ENCODE measurements at places on chromosomes 12 and 14.

DNA sequence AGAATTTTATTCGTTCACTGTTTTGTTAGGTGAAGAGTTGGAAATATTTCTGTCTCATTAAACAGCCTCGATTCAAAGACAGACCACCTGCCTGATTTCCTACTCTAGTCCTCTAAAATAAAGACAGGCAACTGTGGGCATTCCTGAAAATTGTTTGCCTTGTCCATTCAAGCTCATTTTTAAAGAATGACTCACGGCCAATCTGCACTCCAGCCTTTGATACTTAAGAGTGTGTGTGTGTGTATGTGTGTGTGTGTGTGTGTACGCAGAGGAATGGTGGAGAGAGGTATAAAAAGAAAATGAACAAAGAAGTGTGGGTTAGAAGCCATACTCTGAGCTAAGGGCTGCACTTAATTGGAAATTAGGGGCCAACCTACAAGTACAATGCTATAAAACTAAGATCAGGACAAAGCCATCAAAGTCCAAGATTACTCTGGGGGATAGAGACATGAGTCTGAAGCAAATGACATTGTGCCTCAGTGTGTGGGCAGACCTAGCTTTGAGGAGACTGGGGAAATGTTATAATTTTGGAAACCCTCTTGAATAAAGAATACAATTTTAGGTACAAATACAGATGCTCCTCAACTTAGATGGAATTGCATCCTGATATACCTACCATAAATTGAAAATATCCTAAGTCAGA is 45.6 kb upstream of the SOCS2 start:
- no peak for DNase-seq

GRCh38 chr14:64707661-64708060 is 3.4 kb downstream of the PLEKHG3 start:
- DNase-seq = no peak

GRCh38 chr14:104541905-104542465 is 37.6 kb upstream of the C14orf180 start:
- DNase-seq = no peak

DNA sequence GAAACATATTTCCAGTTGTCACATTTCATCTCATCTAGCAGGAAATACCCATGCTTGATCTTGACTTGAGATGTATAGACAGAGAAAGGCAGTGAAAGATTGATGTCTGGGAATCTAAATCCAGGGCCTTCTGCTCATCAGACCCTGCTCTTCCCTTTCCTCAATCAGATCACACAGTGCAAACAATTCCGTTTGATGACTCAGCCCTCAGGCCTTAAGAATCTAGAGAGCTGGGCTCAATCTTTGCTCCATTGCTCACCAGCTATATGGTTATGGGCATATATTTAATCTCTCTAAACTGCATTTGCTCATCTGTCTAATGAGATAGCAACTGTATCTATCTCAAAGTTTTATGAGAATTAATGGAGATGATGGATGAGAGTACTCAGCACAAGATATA is 201.8 kb upstream of the CCDC196 start:
- DNase-seq = no peak

DNA sequence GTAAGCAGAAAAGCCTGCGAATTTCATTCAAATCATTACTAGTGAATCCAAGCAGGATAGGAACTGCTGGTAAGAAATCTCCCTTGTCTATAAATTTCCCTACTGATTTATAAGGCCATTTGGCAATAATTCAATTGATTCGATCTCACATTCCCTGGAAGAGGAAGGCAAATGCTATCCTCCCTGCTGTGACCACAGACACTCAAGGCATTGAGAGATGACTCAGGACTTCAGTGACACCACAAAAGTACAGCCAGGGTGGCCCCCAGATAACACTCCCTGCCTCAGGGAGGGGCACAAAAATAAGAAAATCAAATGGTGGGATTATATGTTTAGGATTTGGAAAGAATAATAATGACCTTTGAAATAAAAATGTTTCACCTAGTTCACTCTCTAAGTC is 162.7 kb downstream of the GRIP1 start:
- DNase-seq = no peak

DNA sequence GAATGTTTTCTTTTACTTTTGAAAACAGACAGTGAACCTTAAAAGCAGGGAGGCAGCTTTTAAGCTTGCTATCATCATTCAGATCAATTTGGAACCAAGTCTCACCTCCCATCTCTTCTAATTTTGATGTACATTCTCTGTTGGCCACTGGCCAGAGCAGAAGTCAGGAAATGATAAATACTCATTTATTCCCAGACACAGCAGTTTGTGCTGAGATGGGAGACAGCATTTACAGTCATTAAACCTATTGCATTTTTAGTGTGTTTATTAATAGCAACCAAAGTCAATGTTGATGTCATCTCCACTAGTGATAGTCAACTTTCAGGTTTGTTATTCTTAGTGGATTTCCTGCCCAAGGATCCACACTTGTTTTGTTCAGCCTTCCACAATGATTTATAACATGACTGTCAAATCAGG is 320.0 kb upstream of the ATP2B1 start:
- DNase-seq = no peak

- no peak for DNase-seq
Observed at GRCh38 chr12:639566-639965, 23.7 kb downstream of the NINJ2 start.

DNA sequence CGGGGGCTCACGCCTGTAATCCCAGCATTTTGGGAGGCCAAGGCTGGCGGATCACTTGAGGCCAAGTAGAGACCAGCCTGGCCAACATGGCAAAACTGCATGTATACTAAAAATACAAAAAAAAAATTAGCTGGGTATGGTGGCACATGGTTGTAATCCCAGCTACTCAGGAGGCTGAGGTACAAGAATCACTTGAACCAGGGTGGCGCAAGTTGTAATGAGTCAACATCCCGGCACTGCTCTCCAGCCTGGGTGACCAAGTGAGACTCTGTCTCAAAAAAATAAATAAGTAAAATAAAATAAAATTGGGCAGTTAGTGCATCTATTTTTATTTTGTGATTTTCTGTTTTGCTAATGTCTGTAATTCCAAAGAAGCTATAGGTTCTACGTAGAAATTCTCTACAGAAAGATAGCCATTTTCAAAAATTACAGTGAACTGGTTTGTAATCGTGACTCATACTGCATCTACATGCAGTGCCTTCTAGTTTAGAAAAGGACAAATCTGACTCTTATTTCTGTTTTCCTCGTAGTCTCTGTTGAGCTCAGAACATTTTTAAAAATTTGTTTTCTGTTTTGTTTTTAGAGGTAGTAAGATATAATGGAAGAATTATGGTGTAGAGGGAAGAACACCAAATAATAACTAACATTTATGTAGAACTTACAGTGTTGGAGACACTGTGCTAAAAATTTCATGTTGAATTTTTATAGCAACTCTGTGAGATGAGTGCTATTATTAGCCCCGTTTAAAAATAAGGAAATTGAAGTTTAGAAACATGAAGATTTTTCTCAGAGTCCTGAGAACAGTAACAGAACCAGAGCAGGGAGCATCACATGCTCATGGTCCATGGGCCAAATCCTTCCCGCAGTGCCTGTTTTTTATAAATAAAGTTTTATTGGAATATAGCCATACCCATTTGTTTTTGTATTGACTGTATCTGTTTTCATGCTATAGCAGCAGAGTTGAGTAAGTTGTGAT is 201.2 kb downstream of the SYNE2 start:
- no peak for DNase-seq

- DNase-seq = no peak
Observed at GRCh38 chr14:38469156-38469555, 213.3 kb upstream of the CLEC14A start.

- no peak for DNase-seq
Observed at GRCh38 chr14:61280092-61280525, 1.0 kb downstream of the TMEM30B start.

DNA sequence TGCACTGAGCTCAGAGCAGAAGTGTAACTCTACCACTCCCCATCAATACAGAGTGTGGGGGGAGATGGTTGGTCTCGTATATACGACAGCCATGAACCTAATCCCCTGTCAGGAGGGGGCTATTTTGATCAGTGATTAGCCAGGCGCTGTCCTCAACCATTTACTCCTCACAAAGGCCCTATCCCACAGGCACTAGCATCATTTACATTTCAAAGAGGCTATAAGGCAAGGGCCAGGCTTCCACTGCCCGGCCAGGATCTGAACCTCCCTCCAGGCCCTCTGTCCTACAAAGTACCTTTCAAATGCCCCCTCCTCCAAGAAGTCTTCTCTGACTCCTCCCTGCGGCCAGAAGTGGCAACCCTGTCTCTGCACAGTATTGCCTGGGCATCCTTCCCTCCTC is 74.7 kb downstream of the ITPK1 start:
- DNase-seq = no peak

- DNase-seq = no peak
Observed at GRCh38 chr12:124021007-124021406, 48.0 kb downstream of the ZNF664 start.

DNA sequence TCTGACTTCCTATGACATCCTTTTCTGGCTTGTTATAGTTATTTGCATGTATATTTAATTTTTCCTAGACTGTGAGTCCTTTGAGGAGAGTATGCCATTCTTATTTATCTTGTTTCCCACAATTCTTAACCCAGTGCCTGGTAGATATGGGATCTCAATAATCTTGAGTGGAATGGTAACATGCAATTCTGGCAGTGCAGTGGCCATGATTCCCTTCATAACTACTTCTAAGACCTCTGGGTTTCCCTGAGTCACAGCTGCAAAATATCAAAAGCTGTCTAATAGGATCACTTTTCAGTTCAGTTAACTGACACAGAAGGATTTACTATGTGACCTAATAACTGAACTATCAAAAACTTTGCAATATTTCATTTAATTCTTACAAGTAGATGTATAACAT is 135.0 kb downstream of the ADAMTS20 start:
- no peak for DNase-seq

DNA sequence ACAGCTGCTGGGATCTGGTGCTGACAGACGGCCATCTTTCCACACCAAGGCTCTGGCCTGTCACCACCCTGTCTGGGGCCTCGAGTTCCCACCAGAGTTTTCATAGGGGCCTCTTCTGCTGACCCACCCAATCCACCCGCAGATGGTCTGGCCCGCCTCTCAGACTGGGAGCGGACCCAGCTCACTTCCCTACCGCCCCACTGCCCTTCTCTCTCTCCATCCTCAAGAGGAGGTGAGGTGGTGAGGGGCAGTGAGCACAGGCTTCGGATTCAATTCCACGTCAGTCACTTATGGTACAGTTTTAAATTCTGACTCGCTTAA is 12.3 kb upstream of the RPS6KL1 start:
- DNase-seq = no peak

DNA sequence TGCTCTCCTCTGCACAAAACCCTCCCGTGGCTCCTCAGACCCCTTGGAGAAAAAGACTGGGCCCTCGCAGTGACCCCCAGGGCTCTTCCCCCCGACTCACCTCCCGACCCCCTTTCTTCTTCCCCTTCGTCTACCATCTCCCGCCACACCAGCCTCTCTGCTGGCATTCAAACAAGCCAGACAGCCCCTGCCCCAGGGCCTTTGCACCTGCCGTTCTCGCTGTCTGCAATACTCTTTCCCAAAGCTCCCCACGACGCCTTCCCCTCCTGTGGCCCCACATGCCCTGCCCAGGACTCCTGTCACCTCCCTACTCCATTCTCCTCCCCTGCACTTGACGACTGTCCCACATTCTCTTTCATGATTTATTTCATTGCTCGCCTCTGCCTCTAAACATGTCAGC is 115.7 kb downstream of the PHETA1 start:
- no peak for DNase-seq

DNA sequence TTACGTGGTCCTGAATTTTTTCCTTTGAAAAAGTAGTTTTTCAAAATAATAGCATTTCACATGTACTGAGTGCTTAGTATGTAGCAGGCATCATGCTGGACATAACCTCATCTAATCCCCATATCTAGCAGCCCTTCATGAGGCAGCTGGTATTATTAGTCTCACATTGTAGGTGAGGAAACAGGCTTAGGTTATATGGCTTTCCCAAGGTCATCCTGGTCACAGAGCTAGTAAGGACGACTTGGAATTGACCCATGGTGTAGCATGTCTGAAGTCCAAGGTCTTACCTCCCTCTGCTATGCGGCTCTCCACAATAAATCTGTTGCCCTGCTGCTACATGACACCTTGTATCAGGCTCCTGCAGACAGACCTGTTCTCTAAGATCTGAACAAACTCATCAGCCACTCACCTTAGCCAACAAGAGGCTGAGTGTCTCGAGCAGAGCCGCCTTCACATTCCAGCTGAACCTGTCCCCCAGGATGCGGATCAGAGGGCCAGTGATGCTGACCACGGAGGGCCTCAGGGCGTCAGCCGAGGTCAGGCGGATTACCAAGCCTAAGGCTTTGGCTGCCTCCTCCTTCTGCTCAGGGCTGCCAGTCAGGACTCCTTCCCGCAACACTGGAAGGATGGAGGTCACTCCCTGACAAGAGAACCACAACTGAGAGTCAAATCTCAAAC is 19.7 kb upstream of the RAB35 start:
- DNase-seq = no peak
